ENCODE measurements at places on chromosomes 12 and 14.

DNA sequence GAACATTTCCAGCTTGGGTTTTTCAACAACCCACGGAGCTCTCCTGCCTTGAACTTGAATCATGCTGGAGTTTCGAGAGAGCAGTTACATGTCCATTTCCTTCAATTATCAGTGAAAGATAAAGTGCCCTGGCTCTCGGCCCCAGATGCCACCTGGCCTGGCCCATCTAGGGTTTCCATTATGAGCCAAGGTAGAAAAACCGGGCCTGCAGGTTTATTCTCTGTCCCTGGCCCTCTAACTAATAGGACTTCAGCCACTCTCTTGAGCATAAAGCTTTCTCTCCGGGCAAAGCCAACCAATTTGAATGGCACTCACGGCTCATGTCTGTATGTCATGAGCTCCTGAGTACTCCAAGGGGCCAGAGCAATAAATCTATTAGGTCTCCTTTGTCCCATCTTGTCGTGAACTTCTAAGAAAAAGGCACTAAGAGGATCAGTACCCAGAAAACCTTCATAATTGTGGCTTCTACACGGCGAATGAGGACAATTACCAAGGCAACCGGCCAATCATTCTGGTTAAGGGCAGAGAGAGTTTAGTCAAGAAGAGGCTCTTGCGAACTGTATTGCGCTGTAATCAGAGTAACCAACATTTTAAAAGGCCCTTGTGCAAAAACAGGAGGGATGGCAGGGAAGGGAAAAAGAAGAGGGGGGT, 392.3 kb downstream of the MED13L start:
- H3K27me3 ChIP-seq, result no peaks in the 10 kb centered on the region
- H3K27ac ChIP-seq, result no peak overlapping the region
- H3K4me1 ChIP-seq, result no peaks in the 10 kb centered on the region
- DNase-seq, result no peak

DNA sequence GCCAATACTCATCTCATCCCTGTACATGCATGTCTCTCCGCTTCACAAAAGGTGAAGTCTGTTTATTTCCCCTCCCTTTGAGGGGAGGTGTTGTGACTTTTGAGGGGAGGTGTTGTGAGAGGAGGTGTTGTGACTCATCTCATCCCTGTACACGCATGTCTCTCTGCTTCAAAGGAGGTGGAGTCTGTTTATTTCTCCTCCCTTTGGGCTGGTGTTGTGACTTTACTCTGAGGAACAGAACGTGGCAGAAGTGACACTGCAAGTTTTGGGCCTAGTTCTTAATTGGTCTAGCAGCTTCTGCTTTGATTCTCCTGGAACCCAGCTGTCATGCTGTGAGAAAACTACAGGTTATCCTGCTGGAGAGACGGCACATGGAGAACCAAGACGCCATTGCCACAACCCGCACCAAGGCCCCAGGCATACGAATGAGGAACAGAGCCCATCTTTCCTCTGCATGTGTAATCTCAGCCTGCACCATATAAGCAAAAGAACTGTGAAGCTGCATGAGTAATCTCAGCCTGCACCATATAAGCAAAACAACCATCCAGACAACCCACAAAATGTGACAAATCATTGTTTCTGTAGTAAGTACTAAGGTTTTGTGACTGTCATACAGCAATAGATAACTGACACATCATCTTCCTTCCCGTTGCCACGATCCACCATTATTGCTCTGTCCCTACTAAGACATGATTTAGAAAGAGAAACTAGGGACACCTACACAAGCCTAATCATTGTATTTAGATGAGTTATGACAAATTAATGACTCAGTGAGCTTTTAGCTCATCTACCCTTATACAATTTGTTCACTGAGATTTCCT, 30.0 kb downstream of the GALNT4 start:
- no peaks in the 10 kb centered on the region for H3K4me1 ChIP-seq
- no peaks in the 10 kb centered on the region for H3K36me3 ChIP-seq
- no peak overlapping the region for H3K4me3 ChIP-seq
- H3K27me3 ChIP-seq, result no peaks in the 10 kb centered on the region

DNA sequence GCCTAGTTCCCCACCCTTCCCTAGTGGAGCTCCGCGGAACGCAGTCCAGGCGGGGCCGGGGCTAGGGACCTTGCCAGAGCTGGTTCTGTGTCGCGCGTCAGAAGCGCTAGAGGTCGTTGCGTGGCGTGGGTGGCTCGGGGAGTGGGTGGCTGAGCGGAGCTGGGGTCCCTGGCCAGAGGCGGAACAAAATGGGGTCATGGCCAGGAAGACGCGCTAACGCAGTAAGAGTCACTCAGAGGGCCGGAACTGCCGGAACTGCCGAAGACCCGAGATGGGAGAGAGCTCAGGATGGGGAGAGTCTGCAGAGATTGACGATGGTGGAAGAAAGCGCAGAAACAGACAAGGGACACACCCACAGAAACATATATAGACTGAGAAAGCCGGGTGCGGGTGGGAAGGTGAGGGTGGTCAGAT, 4.8 kb downstream of the DGKA start:
- no peaks in the 10 kb centered on the region for H3K36me3 ChIP-seq
- DNase-seq, result no peak
- peak overlapping the region; percentile 49 for H3K27ac ChIP-seq
- no peaks in the 10 kb centered on the region for H3K27me3 ChIP-seq

GRCh38 chr12:54126029-54126695, 62.6 kb downstream of the SMUG1 start:
- peak overlapping the region; percentile 71 for H3K27ac ChIP-seq
- peaks cover 18% of the 10 kb centered on the region for H3K27me3 ChIP-seq
- no peaks in the 10 kb centered on the region for H3K4me1 ChIP-seq
- peak; percentile 61 for DNase-seq
- H3K36me3 ChIP-seq, result no peaks in the 10 kb centered on the region
- H3K4me3 ChIP-seq, result peak overlapping the region; percentile 73

DNA sequence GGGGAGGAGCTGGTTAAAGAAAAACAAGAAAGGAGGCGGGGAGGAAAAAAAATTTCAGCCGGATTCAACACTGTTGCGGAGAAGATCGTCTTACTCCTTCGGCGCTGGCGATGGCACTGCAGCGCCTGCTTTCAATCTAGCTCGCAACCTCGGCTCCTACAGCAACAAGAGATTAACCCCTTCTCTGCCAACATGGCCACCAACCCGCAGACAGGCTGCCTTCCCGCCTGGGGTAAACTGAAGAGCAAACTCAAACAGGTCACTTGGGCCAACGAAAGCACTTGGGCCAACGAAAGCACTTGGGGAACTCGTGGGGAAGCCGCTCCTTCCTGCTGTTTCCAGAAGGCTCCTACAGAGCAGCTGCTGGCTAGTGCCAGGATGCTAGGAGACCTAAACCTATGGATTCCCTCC, 73.7 kb downstream of the CIT start:
- no peak overlapping the region for H3K4me3 ChIP-seq
- no peaks in the 10 kb centered on the region for H3K36me3 ChIP-seq
- H3K27me3 ChIP-seq, result peaks cover 4% of the 10 kb centered on the region
- H3K27ac ChIP-seq, result no peak overlapping the region
- no peaks in the 10 kb centered on the region for H3K4me1 ChIP-seq
- no peak for DNase-seq

Measured in uterus (tissue), 4 donors.